ENCODE measurements at places on chromosomes 2 and 18. TPM values are rescaled to one million over a fixed set of nuclear protein-coding genes. Genes with fewer than 3 reads are reported as not detected.

EMILIN1 gene
- total RNA-seq, result 11.1 TPM

BOLL gene
- total RNA-seq, result not detected

CNTNAP5 gene
- total RNA-seq, result 0.09 TPM

SOWAHC gene
- total RNA-seq, result 2.6 TPM

CYB5A gene
- total RNA-seq, result 48.6 TPM

ANKRD62 gene
- not detected for total RNA-seq

PLGLB2 gene
- 1.3 TPM for total RNA-seq

TCF23 gene
- total RNA-seq, result not detected

GAD1 gene
- 0.18 TPM for total RNA-seq

ZEB2 gene
- 12.5 TPM for total RNA-seq

C2orf72 gene
- total RNA-seq, result not detected

PIK3C3 gene
- total RNA-seq, result 35.7 TPM

GORASP2 gene
- 27.1 TPM for total RNA-seq

CPLX4 gene
- total RNA-seq, result not detected

SLC4A3 gene
- total RNA-seq, result 0.27 TPM

PRR30 gene
- not detected for total RNA-seq

FOXI3 gene
- not detected for total RNA-seq

COBLL1 gene
- total RNA-seq, result 5.7 TPM

TFPI gene
- total RNA-seq, result 294 TPM

Data from endothelial cell of coronary artery (primary cell).